ENCODE measurements at places on chromosomes 6 and 20. TPM values are rescaled to one million over a fixed set of nuclear protein-coding genes. Genes with fewer than 3 reads are reported as not detected.

- H3K4me1 ChIP-seq, result peaks cover 10% of the 10 kb centered on the region
- no peaks in the 10 kb centered on the region for H3K27me3 ChIP-seq
- H3K4me3 ChIP-seq, result no peak overlapping the region
Observed at GRCh38 chr6:116011520-116011919, 49.2 kb downstream of the FRK start.

DNA sequence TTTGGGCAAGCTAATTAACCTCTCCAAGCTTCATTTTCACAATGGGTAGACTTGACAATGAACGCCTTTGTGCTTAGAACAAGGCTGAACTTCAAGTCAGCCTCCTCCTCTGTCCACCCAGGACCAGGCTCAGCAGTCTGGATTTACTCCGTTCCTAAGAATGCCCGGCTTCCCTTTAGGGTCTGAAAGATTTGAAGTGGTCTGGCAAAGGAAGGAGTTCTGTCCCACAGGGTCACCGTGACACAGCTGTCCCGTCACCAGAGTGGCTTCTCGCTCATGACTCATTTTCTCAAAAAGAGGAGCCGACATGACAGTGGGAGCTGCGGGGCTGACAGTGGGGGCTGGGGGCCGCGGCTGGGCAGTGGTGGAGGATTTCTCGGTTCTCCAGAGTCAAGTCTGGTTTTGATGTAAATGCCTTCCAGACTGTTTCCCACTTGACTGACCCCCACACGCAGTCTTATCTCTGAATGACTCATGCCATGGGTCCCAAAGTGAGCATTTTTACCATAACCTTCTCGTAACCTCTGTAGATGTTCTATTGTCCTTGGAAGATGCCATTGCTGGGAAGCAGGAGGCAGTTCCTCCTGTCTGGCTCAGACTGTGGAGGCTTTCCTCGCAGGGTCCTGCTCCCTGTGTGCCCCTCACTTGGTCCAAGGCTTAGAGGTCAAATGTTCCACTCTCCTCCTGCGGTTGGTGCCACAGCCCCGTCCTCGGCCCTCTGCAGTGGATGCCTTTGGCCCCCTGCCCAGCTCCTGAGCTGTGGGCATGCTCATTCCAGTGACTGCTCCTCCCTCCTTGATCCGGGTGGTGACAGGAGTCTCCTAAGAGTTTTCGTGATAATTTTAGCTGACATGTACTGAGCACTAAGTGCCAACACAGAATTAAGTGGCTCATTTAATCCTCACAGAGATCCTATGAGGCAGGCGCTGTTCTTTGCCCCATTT lies 253.1 kb downstream of the FNDC1 start:
- no peak for DNase-seq
- no peak overlapping the region for H3K4me3 ChIP-seq
- H3K36me3 ChIP-seq, result no peaks in the 10 kb centered on the region
- no peak overlapping the region for H3K27ac ChIP-seq
- H3K27me3 ChIP-seq, result no peaks in the 10 kb centered on the region

- no peak for DNase-seq
- H3K4me1 ChIP-seq, result peaks cover 66% of the 10 kb centered on the region
- no peaks in the 10 kb centered on the region for H3K27me3 ChIP-seq
- H3K36me3 ChIP-seq, result no peaks in the 10 kb centered on the region
Observed at GRCh38 chr6:125001684-125002405, 39.6 kb downstream of the RNF217 start.

The CTAGE9 gene
- total RNA-seq, result not detected

DNA sequence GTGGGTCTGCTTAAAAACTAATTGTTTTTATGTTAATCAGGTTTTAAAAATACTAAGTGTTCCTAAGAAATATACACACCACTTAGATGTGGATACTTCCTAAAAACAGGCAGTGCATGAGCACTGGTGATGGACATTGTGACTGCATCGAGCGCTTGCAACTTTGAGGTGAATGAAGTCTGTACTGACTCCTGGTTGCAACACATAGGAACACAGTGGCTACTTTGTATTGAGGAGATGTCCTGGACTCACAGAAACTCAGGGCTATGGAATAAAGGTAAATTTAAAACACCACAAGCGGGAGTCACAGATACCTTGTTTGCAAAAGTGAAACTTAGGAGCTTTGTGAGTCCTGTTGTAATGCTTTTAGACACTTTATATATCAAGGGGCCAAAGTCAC lies 55.6 kb upstream of the POLR1H start:
- H3K27ac ChIP-seq, result no peak overlapping the region
- peaks cover 11% of the 10 kb centered on the region for H3K4me1 ChIP-seq
- no peaks in the 10 kb centered on the region for H3K36me3 ChIP-seq
- no peak overlapping the region for H3K4me3 ChIP-seq
- DNase-seq, result no peak

GRCh38 chr6:118886641-118887040 lies 7.3 kb upstream of the ASF1A start:
- H3K36me3 ChIP-seq, result no peaks in the 10 kb centered on the region
- H3K4me3 ChIP-seq, result no peak overlapping the region
- no peak overlapping the region for H3K27ac ChIP-seq
- no peaks in the 10 kb centered on the region for H3K27me3 ChIP-seq
- no peak for DNase-seq

- H3K27ac ChIP-seq, result no peak overlapping the region
- no peaks in the 10 kb centered on the region for H3K36me3 ChIP-seq
- no peaks in the 10 kb centered on the region for H3K4me1 ChIP-seq
- H3K4me3 ChIP-seq, result no peak overlapping the region
Observed at GRCh38 chr6:143792402-143793279, 50.5 kb upstream of the LTV1 start.

The CALHM4 gene
- not detected for total RNA-seq
